Mesothelial cell of epicardium (in vitro differentiated cells): ENCODE measurements at places on chromosomes 13 and 19. TPM values are rescaled to one million over a fixed set of nuclear protein-coding genes. Genes with fewer than 3 reads are reported as not detected.

The ACP7 gene
- not detected in 3 replicates for total RNA-seq

DNA sequence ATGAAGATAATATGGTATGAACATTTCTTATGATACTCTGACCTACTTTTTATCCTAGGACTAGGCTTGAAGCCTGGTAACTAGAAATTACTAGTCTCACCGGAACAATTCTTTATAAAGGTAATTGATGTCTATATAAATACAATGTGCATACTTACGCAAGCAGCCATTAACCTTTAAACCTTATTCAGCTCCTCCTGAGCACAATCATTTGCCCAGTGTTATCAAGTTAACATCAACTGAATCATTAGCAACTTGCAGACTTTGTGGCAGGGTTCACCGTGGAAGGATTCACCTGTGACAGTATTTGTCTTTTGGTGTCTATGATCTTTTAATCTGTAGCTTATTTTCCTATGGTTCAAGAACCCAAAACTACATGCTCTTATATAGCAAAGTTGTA lies 508.6 kb upstream of the KLHL1 start:
- DNase-seq: no peak

The SERTM1 gene
- total RNA-seq: 2.5 to 3.1 TPM (median 2.6 TPM) in 3 replicates

- no peak for DNase-seq
These were observed 3.6 kb upstream of the ELANE start for GRCh38 chr19:848386-848921.

DNA sequence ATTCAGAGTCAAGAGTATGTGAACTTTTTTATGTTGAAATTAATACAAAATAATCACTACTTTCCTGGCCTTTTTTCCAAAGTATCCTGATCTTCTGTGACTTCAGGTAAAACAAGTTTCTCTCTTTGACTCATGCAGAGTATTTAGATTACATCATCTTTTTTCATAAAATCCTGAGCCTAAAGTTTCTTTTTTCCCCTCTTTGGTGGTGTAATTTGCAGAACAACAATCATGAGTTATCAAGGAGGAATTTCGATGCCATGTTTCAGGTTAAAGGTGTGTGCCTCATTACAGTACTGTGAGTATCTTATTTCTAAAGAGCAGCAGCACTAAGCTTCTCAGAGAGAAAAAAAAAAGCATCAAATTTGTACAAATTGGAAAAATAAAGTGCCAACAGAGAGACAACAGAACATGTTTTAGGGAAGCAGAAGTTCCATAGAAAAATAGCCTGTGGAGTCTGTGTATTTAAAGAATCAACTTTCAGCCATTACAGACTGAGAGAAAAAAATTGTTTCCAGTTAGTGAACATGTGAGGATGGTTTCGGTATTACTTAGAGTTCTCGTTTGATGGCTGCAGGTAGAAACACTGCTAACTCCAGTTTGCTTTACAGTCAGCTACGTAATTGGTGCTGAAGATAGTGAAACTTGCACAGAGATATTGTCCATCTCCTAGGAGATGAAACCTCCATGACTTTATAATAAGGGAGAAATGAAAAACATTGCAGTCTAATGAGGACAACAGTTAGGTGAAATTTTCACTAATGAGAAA lies 78.1 kb upstream of the PCDH9 start:
- DNase-seq: no peak

The HIF3A gene
- 164 to 175 TPM (median 165 TPM) in 3 replicates for total RNA-seq

The IRGC gene
- not detected in 3 replicates for total RNA-seq

The NXNL1 gene
- total RNA-seq: not detected in 3 replicates

The NBEA gene
- total RNA-seq: 31.9 to 34.5 TPM (median 32.8 TPM) in 3 replicates

GRCh38 chr19:20416661-20417060 lies 148.9 kb downstream of the ZNF737 start:
- no peak for DNase-seq
